NCI-H2081 (cell line): ENCODE measurements at places on chromosomes 13 and 19.

DNA sequence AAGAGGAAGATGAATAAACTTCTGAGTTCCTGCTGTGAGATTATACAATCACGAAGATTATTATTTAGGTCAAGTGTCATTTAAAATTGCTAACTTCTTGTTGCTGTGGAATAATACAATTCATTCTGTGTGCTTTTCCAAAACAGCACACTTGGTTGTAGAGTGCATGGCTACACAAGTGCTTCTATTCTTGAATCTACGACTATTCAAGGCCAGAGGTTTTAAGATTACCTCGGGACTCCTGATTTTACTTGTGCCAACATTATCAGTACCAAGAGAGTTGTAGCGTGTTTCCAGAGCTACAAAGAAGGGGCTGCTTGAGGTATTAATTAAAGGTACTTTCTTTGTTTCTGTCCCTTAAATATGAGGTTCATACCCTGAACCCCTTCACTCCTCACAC is 234.0 kb upstream of the PCDH9 start:
- DNase-seq = no peak

GRCh38 chr13:51581148-51581820 is 3.0 kb upstream of the WDFY2 start:
- DNase-seq = no peak

GRCh38 chr19:6018786-6019185 is 40.8 kb upstream of the RANBP3 start:
- no peak for DNase-seq

DNA sequence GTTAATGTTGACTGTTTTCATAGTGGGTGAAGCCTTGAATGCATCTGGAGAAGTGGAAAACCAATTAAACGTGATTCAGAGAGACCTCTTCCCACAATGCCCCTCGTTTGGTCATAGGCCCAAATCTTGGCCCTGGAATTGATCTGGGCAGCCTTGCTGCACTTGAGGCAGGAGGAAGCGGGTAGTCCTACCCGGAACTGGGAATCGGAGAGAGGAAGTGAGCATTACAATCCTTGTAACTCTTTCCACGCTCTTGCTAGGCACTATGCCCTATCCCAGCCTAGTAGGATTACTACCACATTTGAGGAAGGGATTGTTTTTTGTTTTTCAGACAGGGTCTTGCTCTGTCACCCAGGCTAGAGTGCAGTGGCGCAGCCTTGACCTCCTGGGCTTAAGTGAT is 3.6 kb downstream of the KCNK6 start:
- no peak for DNase-seq

DNA sequence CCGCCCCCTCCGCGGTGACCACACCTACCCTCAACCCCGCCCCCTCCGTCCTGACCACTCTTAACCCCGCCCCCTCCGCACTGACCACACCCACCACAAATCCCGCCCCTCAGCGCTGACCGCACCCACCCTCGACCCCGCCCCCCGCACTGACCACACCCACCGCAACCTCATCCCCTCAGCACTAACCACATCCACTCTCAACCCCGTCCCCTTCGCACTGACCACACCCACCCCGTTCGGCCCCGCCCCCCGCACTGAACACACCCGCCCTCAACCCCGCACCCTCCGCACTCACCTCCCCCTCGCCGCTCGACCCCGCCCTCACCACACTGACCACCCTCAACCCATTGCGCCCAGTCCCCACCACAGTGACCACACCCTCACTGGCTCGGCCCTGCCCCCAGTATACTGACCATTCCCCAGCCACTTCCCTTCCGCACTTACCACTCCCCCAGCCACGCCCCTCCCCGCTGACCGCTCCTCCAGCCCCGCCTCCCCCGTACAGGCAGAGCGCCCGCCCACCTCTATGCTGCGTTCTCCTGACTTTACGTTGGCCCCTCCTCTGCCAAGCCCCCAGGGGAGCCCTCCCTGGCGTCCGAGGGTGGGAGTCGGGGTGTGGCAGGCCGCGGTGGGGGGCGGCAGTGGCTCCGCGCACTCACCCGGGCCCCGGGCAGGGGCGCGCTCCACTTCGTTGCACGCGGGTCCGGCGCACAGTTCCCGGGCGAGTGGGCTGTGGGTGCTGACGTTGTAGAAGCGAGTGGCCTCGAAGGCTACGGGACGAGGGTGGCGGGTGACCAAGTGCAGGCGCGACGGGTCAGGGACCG is 8.4 kb downstream of the F2RL3 start:
- DNase-seq = no peak

GRCh38 chr13:50908371-50908770 is 1.2 kb upstream of the RNASEH2B start:
- no peak for DNase-seq

- no peak for DNase-seq
Observed at GRCh38 chr19:44684892-44685863, 13.8 kb upstream of the CEACAM16 start.

GRCh38 chr13:49657241-49657641 is 28.9 kb downstream of the ARL11 start:
- no peak for DNase-seq

DNA sequence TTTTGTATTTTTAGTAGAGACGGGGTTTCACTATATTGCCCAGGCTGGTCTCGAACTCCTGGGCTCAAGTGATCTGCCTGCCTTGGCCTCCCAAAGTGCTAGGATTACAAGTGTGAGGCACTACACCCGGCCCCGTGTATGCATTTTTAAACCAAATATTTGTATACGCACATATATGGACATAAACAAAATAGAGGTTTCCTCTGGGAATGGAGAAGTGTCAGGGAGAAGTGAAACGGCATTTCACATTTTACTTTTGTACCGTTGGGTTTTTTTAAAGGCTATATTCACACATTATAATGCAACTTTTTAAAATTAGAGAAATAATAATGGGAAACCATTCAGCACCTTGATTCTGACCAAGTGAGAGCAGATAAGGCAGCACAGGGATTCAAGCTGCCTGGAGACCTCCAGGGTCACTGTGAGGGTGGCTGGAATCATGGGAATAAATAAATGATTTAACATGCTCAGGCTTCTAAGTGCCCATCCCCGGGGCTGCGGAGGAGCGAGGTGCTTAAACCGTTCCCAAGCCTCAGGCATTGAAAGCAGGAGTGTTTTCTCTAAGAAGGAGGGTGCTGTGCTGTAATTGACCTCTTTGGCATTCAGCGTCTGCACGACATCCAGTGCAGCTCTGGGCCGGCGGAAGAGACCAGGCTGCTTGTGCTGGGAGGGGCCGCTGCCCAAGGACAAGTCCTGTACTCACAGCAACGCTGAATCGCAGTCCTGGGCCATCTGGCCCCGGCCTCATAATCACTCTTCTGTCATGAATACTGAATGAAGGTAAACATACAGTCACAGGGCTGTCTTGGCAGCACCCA is 24.7 kb downstream of the GPR42 start:
- no peak for DNase-seq

- DNase-seq = no peak
Observed at GRCh38 chr13:50574731-50575130, 268.8 kb downstream of the DLEU7 start.

DNA sequence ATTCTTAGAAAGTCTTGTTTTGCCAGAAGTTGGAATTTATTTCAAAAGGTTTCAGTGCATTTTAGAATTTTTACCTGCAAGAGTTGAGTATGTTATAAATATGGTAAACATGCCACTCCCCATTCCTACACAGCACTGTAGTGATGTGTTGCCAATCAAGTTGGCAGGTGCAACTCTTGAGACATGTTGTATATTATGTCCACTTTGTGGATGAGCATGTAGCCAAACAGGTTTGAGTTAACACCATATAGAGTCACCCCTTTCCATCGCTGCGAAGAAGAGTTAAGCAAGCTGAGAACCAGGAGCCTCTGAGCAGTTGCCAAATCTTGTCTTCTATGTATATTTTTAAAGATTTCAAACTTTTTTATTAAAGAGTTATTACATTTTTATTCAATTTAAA is 359.8 kb downstream of the LMO7 start:
- DNase-seq = no peak

- no peak for DNase-seq
Observed at GRCh38 chr13:102395174-102395573, 6.7 kb downstream of the FGF14 start.

DNA sequence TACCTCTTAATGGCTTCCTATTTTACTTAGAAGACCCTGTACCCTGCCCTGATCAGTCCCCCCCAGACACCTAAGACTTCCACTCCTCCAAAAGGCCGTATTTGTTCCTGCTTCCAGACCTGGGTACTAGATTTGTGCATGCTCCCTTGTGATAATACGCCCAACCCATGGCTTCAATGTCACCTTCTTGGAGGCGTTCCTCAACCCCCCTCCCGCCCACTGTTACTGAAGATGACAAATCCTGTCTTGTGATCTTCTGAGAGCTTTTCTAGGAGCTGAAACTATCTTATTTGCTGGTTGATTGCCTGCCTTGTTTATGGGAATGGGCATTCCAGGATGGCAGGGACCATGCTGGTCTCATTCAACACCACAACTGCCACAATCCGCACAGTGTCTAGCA is 9.4 kb downstream of the SLC25A23 start:
- no peak for DNase-seq

DNA sequence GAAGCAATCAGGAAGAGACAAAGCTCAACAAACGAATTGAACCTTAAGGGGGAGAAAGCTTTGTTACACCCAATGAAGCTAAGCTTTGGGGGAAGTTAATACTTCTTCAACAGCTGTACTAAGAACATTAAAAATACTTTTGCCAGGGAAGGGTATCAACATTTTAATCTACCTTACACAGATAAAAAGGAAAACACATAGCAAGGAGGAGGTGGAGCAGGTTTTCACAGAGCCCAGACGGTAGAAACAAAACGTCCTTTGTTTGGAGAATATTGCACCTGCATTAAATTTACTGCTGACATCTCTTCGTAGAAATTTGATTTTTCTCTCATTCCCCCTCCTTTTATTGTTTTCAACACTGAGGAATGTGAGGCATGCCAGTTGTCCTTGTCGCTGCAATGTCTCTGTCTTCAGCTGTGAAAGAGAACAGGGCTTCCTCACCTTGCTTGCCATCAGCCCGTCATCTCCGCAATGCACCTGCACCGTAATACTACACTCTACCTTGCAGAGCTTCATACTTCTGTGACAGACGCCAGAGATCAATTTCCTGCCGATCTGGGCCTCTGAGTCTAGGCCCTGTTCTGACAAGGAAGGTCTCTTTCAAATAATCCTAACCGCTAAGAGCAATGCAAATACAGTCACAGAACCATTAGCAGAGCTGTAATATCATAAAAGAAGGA is 270.8 kb downstream of the SPRY2 start:
- no peak for DNase-seq

DNA sequence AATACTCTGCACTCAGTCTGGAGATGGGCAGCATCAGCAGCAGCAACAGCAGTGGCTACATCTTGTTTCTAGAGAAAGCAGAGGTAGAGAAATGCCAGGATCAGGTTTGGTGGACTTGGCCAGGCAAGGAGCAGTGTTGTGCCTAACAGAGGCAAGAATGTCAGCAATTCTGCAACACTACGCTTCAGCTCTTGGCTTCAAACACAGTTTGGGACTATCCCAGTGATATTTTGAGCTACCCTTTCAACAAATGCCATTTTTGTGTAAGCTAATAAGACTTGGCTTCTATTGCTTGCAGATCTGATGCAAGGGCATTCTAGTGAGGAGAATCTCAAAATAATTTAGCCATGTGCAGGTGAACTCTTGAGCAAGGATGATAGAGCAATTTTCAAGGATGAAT is 271.3 kb downstream of the PCDH20 start:
- DNase-seq = no peak

- peak; percentile 65 for DNase-seq
Observed at GRCh38 chr13:78121459-78122348, 203.1 kb upstream of the EDNRB start.

GRCh38 chr13:40569024-40569350 is 97.5 kb downstream of the FOXO1 start:
- no peak for DNase-seq

GRCh38 chr13:41960211-41960636 is 685 bp downstream of the VWA8 start:
- no peak for DNase-seq

GRCh38 chr19:10519421-10519820 is 2.2 kb upstream of the S1PR5 start:
- DNase-seq = no peak

DNA sequence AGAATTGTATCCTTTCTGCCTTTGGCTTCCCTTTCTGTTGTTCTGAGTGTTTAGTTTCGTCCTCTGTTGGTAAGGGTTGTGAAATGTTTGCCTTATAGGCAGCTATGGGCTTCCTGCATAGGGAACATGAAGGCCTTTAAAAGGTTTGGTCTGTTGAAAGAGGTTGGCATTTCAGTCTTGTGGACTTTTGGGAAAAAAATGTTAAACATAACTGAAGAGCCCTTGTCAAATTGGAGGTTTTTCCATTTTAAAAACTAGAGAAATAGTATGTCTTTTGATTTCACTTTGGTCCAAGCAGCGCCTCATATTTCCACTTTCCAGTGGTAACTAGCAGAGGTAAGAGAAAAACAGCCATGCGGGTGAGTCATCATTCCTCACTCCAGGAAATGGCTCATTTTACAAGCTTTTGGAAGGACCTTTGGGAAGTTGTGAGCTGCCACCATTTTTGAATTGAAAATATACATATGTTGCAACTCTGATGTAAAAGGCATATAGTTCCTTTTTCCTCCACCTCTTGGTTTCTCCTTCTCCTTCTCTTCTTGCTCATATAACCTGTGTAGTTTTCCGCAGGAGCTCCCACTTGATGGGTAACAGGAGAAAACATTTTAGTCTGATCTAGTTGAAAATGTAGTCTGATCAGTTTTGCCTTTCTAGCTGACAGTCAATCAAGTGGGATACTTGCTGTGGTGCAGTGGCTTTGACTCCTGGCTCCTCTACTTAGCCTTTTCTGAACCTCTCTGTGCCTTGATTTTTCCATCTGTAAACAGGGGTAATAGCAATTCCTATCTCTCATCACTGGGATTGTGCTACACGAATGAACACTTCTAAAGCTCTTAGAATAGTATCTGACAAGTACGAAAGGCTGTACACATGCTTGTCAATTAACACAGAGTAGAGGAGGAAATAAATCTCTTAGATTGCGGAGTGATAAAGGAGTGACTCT is 23.0 kb downstream of the GPC6 start:
- no peak for DNase-seq

DNA sequence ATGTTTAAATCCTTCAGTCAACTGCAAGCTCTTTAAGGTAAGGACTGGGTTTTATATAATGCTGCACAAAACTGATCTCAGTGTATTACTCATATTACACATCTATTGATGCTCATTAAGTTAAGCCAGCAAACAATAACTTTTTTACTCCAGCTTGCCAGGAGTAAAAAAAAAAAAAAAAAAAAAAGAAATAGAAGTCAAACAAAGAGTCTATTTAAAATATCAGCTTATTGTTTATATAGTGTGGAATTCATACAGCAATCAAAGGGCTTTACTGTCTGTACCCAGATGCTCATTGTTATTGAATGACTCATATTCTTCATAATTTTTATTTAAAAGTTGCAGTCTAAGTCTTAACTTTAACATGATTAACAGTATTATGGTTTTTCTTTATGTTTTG is 21.8 kb upstream of the KBTBD7 start:
- no peak for DNase-seq

GRCh38 chr19:36423925-36424324 is 5.5 kb upstream of the ZFP82 start:
- DNase-seq = no peak

GRCh38 chr13:100502446-100502845 is 86.1 kb downstream of the GGACT start:
- DNase-seq = no peak
